Heart right ventricle (tissue), 16 donors: ENCODE measurements at places on chromosomes 1 and 21. TPM values are rescaled to one million over a fixed set of nuclear protein-coding genes. Genes with fewer than 3 reads are reported as not detected.
A peak's percentile ranks its signal among the peaks of the same experiment; 100 is the strongest.

- no peak for DNase-seq
These were observed 97.1 kb upstream of the DAB1 start for GRCh38 chr1:57520743-57521515.

- DNase-seq = no peak
These were observed 26.3 kb upstream of the ACTN2 start for GRCh38 chr1:236659792-236660587.

- no peak for DNase-seq
These were observed 99.8 kb upstream of the ADGRL2 start for GRCh38 chr1:81700728-81701470.

OR2M3 gene
- total RNA-seq = not detected

DNA sequence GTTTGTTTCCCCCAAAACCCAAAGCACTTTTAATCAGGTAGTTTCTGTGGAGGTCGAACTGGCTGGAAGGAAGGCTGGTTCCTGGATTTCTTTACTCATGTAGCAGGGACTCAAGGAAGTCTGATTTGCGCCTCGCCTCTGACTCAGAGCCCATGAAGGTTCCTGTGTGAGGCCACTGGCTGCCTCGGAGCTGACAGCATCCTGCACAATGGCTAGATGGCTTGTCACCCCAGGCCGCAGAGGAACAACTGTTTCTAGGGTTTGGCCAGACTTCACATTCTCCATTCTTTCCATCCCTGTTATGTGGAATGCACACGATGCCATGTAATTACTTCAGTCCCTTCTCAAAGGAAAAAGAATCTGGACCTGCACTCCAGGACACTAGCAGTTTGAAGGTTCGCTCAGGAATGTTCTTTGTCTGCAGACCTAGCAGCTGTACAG lies 39.1 kb upstream of the PRSS38 start:
- DNase-seq = no peak

DNA sequence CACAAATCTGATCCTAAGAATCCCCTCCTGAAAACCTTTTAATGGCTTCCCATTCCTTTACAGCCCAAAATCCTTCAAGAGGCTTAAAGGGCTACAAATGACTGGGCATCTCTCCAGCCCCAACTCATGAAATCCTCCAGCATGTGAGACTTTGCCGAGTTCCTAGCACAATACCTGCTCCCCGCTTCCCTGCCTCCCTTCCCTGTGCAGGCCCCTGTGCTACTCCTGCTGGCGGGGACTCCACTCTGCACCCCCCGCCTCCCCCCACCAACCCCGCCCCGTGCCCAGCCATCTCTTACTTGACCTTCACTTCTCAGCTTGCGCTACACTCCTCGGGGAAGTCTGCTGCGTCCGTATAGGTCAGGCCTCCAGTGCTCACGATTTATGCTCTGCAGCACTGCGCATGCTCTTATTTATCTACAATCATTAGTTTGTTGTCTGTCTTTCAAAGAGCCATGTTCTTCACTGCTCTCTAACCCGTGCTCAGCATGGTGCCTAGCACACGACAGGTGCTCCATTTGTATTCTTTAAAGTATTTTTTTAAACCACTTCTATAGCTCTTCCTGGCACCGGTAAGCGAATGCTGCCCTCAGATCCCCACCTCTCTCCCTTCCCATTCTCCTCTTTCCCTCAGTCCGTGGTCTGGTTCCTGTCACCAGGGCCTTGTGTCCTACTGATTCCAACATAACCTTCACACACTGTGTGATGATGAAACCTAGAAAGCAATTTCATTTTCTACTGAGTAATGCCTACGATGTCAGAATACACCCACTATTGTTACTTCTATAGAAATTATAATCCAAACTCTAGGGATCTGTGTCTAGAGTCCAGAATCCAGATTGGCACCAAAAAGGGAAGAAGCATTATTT lies 37.5 kb upstream of the PLA2G2C start:
- no peak for DNase-seq

DNA sequence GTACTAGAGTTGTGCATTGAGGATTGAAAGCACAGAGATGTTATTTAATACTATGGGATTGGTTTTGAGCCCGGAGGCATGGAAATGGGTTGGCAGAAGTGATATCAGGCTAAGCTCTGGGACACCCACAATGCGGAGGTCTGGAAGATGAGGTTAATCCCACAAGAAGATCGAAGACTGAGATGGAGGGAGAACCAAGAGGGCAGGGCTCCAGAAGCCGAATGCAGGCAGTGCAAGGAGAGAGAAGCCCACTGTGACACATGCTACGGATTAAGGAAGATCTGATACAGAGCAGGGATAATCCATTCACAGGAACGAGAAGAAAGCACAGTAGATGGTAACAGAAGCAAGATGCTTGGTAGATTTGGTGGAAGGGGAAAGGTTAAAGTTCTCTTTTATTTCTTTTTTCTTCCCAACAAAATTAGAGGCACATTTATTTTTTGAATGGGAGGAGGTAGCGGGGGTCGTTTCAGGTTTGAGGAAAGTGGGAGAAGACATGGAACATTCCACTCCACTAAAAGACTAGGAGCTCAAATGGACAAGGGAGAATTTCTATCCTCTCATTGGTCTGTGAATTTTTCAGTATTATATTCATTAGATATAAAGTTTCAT lies 113.2 kb downstream of the NCAM2 start:
- no peak for DNase-seq

MRPL37 gene
- total RNA-seq = 87.8 TPM

DNA sequence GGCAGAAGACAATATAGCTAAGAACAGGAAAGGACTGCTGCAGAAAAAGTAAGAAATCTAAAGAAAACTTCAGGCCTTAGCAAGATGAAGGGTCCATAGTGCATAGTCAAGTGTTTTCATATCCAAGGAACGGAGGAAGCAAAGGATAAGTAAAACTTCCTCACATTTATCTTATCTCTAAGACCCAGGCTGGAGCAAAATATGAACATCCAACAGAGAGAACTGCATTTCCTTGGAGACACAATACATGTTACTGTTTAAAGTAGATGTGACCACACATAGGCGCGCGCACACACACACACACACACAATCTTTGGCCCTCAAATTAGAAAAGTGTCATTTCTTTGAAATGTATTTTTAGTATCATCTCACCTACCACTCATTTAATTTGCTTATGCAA lies 66.7 kb downstream of the TTLL7 start:
- DNase-seq = no peak

DNA sequence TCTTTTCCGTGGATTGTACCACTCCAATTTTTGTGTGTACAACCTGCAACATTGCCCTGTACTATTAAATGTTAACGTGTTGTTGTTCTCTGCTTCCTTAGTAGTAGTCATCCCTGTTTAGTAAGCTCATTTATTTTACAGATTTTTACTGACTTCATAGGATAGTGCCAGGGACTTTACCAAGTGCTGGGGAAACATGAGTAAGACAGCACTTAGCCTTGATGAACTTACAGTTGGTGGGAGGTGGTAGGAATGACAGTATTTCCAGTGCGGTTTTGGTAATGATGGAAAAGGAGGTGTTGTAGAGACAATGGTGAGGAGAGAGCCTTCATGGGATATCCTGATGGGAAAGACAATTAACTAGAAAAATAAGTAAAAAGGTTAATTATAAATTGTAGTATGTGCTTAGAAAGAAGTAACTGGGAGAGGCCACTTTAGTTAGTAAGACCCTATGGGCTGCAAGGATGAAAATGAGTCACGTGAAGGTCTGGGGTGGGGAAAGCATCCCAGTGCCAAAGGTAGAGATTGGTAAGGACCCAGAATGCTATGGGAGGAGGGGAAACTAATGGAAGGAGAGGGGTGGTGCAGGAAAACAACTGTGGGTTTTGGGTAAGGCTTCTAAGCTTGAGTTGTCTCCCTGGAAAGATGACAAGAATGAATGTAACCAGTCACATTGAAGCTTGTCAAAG lies 1.7 kb downstream of the RLF start:
- DNase-seq = no peak

GRCh38 chr1:46823151-46823550 lies 24.3 kb downstream of the CYP4B1 start:
- DNase-seq = no peak

DNA sequence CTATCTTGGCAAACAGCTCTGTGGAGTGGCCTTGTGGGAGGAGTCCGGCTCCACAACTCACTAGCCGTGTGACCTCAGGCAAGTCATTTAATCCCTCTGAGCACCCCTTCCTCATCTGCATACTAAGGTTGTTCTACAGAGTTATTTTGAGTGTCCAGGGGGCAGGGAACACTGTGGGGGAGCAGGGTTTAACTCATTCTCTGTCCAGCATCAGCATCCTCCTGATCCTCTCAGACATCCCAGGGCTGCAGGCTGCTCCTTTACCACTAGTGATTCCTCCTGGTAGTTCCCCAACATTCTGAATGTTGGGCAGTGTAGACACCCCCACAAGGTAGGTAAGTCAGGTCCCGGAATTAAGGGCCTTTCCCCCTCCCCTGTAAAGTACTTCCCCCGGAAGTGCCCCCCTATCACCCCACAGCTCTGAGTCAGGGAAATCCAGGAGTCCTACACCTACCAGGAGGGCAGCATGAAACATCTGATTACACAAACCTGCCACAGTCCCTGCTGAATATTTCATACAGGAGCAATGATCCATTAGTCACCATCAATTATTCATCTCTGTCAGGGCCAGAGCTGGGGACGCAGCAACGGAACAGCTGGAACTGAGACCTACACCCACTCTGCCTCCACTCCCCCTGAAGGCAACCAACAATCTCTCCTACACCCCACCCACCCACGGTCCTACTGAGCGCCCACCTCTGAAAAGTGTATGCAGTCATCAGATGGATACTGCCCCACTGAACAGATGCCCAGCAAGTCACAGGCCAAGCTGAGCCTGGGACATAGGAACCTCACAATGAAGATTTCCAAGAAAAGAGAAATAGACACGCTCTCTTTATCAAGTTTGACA lies 20.5 kb downstream of the SYT2 start:
- DNase-seq = no peak

- DNase-seq = no peak
These were observed 8.3 kb downstream of the PCSK9 start for GRCh38 chr1:55047611-55048010.

GRCh38 chr1:196034080-196034706 lies 574.0 kb downstream of the KCNT2 start:
- DNase-seq = no peak

MATN1 gene
- total RNA-seq = not detected

SCNM1 gene
- 17.8 TPM for total RNA-seq

NPPA gene
- 2,762 TPM for total RNA-seq

FCGR3A gene
- total RNA-seq = 4.6 TPM

GRCh38 chr1:66930823-66931174 lies 6.0 kb downstream of the MIER1 start:
- no peak for DNase-seq

GRCh38 chr1:32311709-32312393 lies 20.0 kb downstream of the HDAC1 start:
- no peak for DNase-seq

DNA sequence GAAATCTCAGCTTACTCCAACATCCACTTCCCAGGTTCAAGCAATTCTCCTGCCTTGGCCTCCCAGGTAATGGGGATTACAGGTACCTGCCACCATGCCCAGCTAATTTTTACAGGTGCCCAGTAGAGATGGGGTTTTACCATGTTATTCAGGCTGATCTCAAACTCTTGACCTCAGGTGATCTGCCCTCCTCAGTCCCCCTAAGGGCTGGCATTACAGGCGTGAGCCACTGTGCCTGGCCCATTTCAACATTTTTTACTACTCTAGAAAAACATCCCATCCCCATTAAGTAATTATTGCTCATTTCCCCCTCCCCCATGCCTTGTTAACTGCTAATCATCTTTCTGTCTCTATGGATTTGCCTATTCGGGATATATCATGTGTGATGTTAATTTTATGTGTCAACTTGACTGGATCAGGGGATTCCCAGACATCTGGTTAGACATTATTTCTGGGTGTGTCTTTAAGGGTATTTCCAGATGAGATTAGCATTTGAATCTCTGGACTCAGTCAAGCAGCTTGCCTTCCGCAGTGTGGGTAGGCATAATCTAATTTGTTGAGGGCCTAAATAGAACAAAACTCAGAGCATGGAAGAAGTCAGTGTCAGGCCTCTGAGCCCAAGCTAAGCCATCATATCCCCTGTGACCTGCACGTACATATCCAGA lies 33.0 kb upstream of the ZBTB8B start:
- DNase-seq = no peak

- DNase-seq = peak; percentile 78
These were observed 4.0 kb downstream of the S100A16 start for GRCh38 chr1:153608742-153609584.

GRCh38 chr1:209689477-209689876 lies 14.3 kb downstream of the G0S2 start:
- DNase-seq = no peak

CHI3L2 gene
- total RNA-seq = 5.6 TPM

TNFSF18 gene
- total RNA-seq = 0.13 TPM

S100A7 gene
- total RNA-seq = not detected

GRCh38 chr1:33299461-33300155 lies 21.3 kb downstream of the A3GALT2 start:
- DNase-seq = no peak

GRCh38 chr1:227449051-227449450 lies 114.3 kb upstream of the ZNF678 start:
- no peak for DNase-seq

- DNase-seq = no peak
These were observed 30.7 kb downstream of the GRHL3 start for GRCh38 chr1:24349891-24350290.

- DNase-seq = no peak
These were observed 29.4 kb downstream of the DENND1B start for GRCh38 chr1:197745911-197746310.

ZFP69B gene
- 0.95 TPM for total RNA-seq

DNA sequence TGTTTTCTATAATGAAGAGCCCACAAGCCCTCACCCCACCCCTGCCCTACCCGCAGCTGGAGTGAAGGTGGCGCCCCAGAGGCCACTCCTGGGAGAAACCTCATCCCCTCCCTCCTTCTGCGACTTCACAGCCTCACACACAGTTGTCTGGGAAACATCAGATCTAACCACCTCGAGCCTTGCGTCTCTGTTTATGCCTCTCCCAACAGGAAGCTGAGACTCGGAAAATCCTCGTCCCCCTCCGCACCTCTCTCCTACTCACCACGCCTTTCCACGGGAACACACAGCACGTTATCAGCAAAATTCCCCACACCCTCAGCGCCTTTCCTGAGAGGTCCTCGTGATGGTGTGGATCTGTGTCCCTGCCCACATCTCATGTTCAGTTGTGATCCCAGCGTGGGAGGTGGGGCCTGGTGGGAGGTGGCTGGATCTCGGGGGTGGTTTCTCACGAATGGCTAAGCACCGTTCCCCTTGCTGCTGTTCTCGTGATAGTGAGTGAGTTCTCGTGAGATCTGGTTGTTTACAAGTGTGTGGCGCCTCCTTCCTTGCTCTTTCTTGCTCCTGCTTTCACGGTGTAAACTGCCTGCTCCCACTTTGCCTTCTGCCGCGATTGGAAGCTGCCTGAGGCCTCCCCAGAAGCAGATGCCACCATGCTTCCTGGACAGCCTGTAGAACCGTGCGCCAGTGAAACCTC lies 190.6 kb downstream of the KIF26B start:
- DNase-seq = no peak

- DNase-seq = no peak
These were observed 50.6 kb downstream of the WDR64 start for GRCh38 chr1:241702442-241703373.

- DNase-seq = no peak
These were observed 26.9 kb downstream of the PTGS2 start for GRCh38 chr1:186653312-186653711.
